ENCODE measurements at places on chromosomes 2 and 18.
A peak's percentile ranks its signal among the peaks of the same experiment; 100 is the strongest.

DNA sequence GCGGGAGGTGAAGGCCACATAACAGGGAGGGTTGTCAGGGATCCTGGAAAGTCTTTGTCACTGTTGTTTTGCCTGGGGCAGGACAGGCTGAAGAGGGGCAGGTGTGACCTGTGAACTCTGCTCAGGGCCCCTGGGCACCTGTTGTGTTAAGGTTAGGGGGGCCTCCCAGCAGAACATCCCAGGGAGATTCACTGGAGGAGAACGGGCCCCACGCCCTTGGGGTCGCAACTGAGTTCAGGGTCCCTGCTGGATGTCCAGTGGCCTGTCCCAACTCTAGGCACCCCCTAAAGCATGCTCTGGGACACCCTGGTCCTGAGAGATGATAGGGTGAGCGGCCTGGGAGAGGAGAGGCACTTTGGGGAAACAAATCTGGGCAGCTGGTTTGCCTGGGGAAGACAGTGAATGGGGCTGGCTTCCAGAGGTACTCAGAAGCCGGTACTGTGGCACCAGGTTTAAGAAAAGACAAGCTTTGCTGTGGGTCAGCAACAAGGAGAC is 22.9 kb downstream of the GPR35 start:
- DNase-seq, result no peak

- DNase-seq, result no peak
Observed at GRCh38 chr18:37551846-37552245, 13.8 kb downstream of the CELF4 start.

GRCh38 chr2:7840651-7841380 is 841.0 kb upstream of the ID2 start:
- DNase-seq, result no peak

GRCh38 chr2:216316743-216317142 is 55.5 kb downstream of the MARCHF4 start:
- no peak for DNase-seq

- no peak for DNase-seq
Observed at GRCh38 chr2:180676520-180677025, 303.8 kb upstream of the UBE2E3 start.

- DNase-seq, result no peak
Observed at GRCh38 chr2:216030216-216030615, 16.9 kb upstream of the MREG start.

- DNase-seq, result no peak
Observed at GRCh38 chr2:157221394-157221988, 36.0 kb upstream of the GALNT5 start.

DNA sequence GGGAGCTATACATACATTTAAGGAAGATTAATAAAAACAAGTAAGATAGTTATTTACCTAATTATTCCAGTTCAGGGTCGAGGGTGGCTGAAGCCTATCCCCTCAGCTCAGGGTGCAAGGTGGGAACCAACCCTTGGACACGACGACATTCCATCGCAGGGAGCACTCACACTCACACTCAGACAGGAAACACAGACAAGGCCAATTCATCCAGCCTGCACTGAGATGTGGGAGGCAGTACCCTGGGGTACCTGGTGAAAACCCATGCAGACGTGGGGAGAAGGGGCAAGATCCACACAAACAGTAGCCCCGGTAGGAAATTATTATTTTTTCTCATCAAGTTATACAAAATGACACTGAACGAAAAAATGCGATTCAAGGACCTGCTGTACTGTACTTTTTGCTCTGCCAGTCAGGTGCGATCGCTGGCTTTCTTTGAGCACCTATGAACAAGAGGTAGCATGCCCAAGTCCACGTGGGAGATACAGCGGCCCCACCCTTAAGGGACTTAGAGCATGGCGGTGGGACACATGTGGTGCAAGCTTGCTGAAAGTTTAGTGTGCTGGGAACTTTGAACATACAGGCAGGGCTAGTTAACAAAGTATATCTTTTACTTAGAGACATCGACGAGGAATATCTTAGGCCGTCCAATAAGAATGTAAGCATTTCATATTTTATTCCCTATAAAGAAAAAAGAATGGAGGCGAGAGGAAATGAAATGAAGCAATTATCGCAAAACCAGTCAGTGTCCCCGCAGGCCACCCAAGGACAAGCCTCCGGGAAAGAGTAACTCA is 624 bp downstream of the METTL8 start:
- DNase-seq, result peak; percentile 53

DNA sequence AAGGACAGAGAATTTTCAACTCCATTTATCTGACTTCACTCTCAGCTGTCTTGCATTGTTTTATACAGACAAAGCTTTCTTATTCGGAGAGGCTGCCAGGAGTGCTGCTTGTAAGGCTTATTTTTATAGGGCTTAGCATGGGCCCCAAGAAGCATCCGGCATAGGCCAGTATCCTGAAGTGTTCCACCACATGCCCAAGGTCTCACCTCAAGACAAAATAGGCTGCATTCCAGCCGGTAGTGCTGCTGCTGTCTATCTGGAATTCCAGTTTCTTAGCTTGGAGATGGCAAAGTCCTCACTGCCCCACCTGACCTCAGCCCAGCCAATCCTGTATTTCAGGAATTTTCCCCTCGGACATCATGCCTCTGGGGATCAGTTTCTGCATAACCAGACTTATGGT is 47.6 kb upstream of the MCFD2 start:
- no peak for DNase-seq

GRCh38 chr2:124501575-124502152 is 476.6 kb downstream of the CNTNAP5 start:
- no peak for DNase-seq

- DNase-seq, result no peak
Observed at GRCh38 chr2:235160281-235160810, 208.5 kb downstream of the SH3BP4 start.

DNA sequence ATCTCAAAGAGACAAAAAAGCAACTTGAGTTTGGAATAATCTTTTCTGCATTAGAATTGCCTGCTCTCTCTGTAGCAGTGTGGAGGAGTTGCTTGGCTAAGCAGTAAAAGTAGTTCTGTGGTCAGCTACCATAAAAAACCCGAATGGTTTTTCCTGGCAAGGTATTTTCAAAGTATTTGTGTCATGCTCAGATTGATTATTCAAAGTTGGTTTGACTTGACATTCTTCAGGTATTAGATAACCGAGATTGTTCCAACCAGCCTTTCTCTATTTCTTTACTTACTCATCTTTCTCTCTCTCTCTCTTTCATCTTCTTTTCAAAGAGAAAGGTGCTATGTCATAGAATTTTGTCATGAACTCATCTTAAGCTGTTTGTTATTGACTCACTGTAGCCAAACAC is 404.9 kb downstream of the CPS1 start:
- DNase-seq, result no peak

- DNase-seq, result no peak
Observed at GRCh38 chr2:161090411-161090810, 69.8 kb upstream of the TANK start.

- DNase-seq, result no peak
Observed at GRCh38 chr2:237488901-237489860, 2.1 kb downstream of the MLPH start.

GRCh38 chr2:108583903-108584520 is 49.7 kb downstream of the LIMS1 start:
- DNase-seq, result peak; percentile 72

- no peak for DNase-seq
Observed at GRCh38 chr18:24063121-24063731, 48.7 kb downstream of the TTC39C start.

All from GM13976 (cell line).